ENCODE measurements at places on chromosomes 3 and 15. TPM values are rescaled to one million over a fixed set of nuclear protein-coding genes. Genes with fewer than 3 reads are reported as not detected.

- no peaks in the 10 kb centered on the region for H3K27me3 ChIP-seq
- H3K4me3 ChIP-seq, result no peak overlapping the region
- no peak for DNase-seq
- H3K36me3 ChIP-seq, result no peaks in the 10 kb centered on the region
- no peak overlapping the region for H3K27ac ChIP-seq
Observed at GRCh38 chr3:55436644-55437043, 50.5 kb downstream of the WNT5A start.

GRCh38 chr3:111332488-111333080, 209.4 kb upstream of the CD96 start:
- H3K4me1 ChIP-seq, result peaks cover 10% of the 10 kb centered on the region
- H3K27me3 ChIP-seq, result no peaks in the 10 kb centered on the region
- no peak for DNase-seq
- H3K36me3 ChIP-seq, result no peaks in the 10 kb centered on the region
- H3K4me3 ChIP-seq, result no peak overlapping the region
- H3K27ac ChIP-seq, result no peak overlapping the region

DNA sequence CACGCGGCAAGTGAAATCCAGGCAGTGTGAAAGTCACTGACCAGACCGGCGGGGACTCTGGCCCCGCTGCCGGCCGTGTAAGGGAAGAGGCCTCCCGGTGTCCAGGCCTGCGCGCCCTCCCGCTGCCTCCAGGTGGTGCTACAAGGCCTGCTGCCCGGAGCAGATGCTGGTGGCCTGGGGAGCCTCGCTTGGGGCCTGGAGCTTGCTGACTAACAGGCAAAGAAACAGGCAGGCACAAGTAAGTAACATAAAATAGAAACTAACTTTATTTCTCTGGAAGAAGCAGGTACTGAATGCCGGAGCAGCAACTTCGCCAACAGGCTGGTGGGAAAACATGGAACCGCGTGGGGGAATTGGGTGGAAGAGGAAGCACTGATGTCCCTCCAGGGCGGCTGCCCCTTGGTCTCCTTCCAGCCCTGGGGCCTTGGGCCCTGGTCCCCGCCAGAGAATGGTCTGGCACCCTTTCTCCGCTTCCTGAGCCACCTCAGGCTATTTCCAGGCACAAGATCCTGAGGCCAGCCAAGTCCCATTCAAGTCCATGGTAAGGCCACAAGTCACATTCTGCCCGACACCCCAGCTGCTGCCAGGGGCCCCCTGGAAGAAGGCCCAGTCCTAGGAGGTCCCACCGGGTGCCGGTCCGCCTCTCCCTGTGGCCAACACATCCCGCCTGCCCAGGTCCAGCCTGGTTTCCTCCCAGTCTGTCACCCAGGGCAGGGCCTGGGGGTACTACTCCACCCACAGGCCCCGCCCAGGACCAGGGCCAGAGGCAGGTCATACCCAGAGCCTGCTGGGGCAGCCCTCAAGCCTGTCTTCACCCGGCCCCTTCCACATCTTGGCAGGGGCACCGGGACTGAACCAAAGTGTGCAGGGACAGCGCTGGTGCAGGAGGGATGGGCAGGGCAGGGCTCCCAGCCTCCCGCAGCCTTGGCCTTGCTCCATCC, 45.0 kb downstream of the TNK2 start:
- peaks cover 11% of the 10 kb centered on the region for H3K4me1 ChIP-seq
- peak; percentile 74 for DNase-seq
- no peak overlapping the region for H3K27ac ChIP-seq
- no peaks in the 10 kb centered on the region for H3K27me3 ChIP-seq

GRCh38 chr15:31285772-31286261, 40.8 kb upstream of the KLF13 start:
- no peak overlapping the region for H3K27ac ChIP-seq
- no peaks in the 10 kb centered on the region for H3K27me3 ChIP-seq
- no peak for DNase-seq
- H3K36me3 ChIP-seq, result no peaks in the 10 kb centered on the region
- no peak overlapping the region for H3K4me3 ChIP-seq

DNA sequence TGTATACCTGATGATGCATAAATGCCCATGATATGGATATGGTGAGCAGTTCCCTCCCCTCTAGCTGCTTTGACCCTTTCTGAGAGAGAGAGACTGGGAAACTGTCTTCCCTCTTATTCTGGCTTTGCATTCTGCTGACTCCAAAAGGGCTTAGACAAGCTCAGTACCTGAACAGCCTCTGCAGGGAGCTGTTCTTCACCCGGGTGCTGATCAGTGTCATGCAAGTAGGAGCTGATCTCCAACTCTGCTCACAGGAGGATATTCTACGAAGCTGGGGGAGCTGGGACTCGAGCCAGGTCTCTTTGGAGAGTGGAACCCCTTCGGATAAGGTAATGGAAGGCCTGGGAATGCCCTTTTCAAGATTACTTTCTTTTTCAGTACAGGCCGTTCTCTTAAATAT, 237.1 kb downstream of the RYR3 start:
- no peaks in the 10 kb centered on the region for H3K27me3 ChIP-seq
- DNase-seq, result peak; percentile 36
- H3K4me3 ChIP-seq, result no peak overlapping the region
- no peaks in the 10 kb centered on the region for H3K4me1 ChIP-seq
- H3K36me3 ChIP-seq, result no peaks in the 10 kb centered on the region

- H3K27me3 ChIP-seq, result no peaks in the 10 kb centered on the region
- peaks cover 15% of the 10 kb centered on the region for H3K4me1 ChIP-seq
- no peak overlapping the region for H3K27ac ChIP-seq
- peaks cover 10% of the 10 kb centered on the region for H3K36me3 ChIP-seq
- no peak for DNase-seq
Observed at GRCh38 chr3:48929358-48930035, 10.9 kb downstream of the ARIH2 start.

- H3K27ac ChIP-seq, result no peak overlapping the region
- H3K27me3 ChIP-seq, result peaks cover 5% of the 10 kb centered on the region
- H3K4me1 ChIP-seq, result no peaks in the 10 kb centered on the region
- no peak overlapping the region for H3K4me3 ChIP-seq
- DNase-seq, result no peak
Observed at GRCh38 chr15:57994221-57995049, 71.1 kb downstream of the ALDH1A2 start.

- peak; percentile 54 for DNase-seq
- H3K27me3 ChIP-seq, result no peaks in the 10 kb centered on the region
- H3K4me1 ChIP-seq, result peaks cover 55% of the 10 kb centered on the region
- peak overlapping the region; percentile 92 for H3K27ac ChIP-seq
- no peaks in the 10 kb centered on the region for H3K36me3 ChIP-seq
Observed at GRCh38 chr3:116001151-116001621, 377.9 kb downstream of the GAP43 start.

GRCh38 chr3:159857840-159858239, 130.8 kb upstream of the IL12A start:
- DNase-seq, result no peak
- peaks cover 53% of the 10 kb centered on the region for H3K4me1 ChIP-seq
- no peaks in the 10 kb centered on the region for H3K27me3 ChIP-seq
- H3K27ac ChIP-seq, result no peak overlapping the region

DNA sequence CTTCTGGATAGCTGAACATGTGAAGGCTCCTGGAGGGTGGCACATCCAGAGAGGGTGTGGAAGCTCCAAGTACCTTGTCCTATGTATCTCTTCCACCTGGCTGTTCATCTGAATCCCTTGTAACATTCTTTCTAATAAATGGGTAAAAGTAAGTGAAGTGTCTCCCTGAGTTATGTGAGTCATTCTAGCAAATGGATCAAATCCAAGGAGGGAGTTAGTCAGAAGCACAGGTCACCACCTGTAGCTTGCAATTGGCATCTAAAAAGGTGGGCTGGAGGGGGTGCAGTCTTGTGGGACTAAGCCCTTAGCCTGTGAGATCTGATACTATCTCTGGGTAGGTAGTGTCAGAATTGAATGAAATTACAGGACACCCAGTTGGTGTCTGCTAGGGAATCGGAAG, 71.0 kb downstream of the WWTR1 start:
- H3K36me3 ChIP-seq, result no peaks in the 10 kb centered on the region
- no peak overlapping the region for H3K4me3 ChIP-seq
- H3K27me3 ChIP-seq, result no peaks in the 10 kb centered on the region

GRCh38 chr3:180492047-180492446, 109.9 kb upstream of the TTC14 start:
- no peak overlapping the region for H3K4me3 ChIP-seq
- H3K27me3 ChIP-seq, result no peaks in the 10 kb centered on the region
- peak; percentile 56 for DNase-seq
- no peak overlapping the region for H3K27ac ChIP-seq
- no peaks in the 10 kb centered on the region for H3K36me3 ChIP-seq
- no peaks in the 10 kb centered on the region for H3K4me1 ChIP-seq

DNA sequence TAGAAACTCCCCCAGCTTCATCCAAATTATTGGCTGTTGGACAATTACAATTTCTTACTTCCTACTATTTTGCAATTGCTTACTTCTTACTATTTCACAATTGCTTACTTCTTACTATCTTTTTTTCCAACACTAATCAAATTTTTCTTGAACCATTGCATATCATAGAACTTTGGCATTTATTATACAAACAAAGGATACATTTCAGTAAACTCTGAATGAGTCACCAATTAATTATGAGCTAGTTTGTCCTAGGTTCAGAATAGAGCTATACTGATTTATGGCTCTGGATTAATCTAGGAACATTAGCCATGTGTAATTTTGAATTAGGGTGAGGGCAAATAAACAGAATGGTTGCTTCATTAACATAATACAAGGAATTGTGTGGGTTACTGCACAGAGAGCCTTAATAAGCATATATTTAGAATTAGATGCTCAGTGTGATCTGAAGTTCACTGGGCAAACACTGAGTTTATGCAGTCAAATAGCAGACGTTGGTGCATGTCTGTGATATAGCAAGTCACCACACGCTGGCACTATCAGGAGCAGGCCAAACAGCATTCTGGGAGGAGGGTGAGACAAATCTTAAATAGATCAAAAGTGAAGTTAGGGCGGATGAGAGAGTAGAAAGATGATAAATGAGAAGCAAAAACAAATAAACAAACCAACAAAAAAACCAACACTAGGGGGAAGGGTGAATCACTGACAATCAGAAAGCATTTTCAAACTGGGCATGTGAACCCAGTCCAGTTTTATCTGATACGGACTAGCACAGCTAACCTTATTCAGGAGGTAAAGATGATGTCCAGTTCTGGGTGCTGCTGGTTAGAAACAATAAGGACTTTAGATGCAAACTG, 21.5 kb downstream of the GABRR3 start:
- no peak overlapping the region for H3K4me3 ChIP-seq
- no peaks in the 10 kb centered on the region for H3K36me3 ChIP-seq
- no peaks in the 10 kb centered on the region for H3K27me3 ChIP-seq

- peaks cover 21% of the 10 kb centered on the region for H3K4me1 ChIP-seq
- H3K4me3 ChIP-seq, result no peak overlapping the region
- peak overlapping the region; percentile 47 for H3K27ac ChIP-seq
- H3K27me3 ChIP-seq, result no peaks in the 10 kb centered on the region
Observed at GRCh38 chr3:111917300-111917699, 58.2 kb downstream of the PHLDB2 start.

- no peaks in the 10 kb centered on the region for H3K27me3 ChIP-seq
- H3K27ac ChIP-seq, result no peak overlapping the region
- DNase-seq, result peak; percentile 49
- no peaks in the 10 kb centered on the region for H3K4me1 ChIP-seq
Observed at GRCh38 chr15:87492321-87492720, 764.2 kb downstream of the NTRK3 start.

DNA sequence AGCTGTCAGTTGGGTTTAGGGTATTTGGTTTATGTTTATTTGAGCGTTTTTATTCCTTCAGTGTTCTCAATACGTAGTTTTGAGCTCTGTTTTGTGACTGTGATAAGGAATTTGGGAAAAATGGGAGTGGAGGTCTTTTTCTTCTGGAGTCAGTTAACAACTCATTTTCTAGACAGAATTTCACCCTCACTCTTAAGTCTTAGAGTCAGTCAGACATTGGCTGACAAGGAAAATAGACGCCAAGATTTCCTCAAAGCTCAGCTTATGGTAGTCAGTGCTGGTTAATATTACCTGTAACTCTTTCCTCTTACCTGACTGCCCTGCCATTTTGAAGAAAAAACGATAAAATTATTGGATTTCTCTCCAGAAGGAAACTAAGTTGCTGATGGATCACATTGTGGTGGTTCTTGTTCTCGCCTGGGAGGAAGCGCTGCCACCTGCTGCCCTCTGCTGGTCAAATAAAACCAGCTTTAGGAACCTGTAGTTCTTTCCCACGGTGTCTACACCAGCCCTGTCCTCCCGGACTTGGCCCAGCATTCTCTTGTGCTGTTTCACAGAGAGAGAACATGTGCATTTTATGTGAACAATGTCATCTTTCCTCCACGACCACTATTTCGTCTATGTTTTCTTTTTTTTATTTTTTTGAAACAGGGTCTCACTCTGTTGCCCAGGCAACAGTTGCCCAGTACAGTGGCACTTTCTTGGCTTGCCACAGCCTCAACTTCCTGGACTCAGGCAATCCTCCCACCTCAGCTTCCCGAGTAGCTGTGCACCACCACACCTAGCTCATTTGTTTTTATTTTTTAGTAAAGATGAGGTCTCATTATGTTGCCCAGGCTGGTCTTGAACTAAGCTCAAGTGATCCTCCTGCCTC, 41.4 kb upstream of the UMPS start:
- DNase-seq, result peak; percentile 41
- no peaks in the 10 kb centered on the region for H3K27me3 ChIP-seq
- H3K27ac ChIP-seq, result no peak overlapping the region
- H3K36me3 ChIP-seq, result no peaks in the 10 kb centered on the region
- no peaks in the 10 kb centered on the region for H3K4me1 ChIP-seq

GRCh38 chr3:97863031-97863430, 41.2 kb downstream of the CRYBG3 start:
- no peak overlapping the region for H3K4me3 ChIP-seq
- peaks cover 3% of the 10 kb centered on the region for H3K4me1 ChIP-seq
- H3K27ac ChIP-seq, result no peak overlapping the region
- H3K36me3 ChIP-seq, result no peaks in the 10 kb centered on the region
- peak; percentile 57 for DNase-seq

GRCh38 chr3:4835616-4836043, 143.6 kb upstream of the BHLHE40 start:
- H3K36me3 ChIP-seq, result no peaks in the 10 kb centered on the region
- no peak overlapping the region for H3K27ac ChIP-seq
- peak; percentile 42 for DNase-seq
- no peak overlapping the region for H3K4me3 ChIP-seq
- peaks cover 18% of the 10 kb centered on the region for H3K4me1 ChIP-seq
- no peaks in the 10 kb centered on the region for H3K27me3 ChIP-seq

DNA sequence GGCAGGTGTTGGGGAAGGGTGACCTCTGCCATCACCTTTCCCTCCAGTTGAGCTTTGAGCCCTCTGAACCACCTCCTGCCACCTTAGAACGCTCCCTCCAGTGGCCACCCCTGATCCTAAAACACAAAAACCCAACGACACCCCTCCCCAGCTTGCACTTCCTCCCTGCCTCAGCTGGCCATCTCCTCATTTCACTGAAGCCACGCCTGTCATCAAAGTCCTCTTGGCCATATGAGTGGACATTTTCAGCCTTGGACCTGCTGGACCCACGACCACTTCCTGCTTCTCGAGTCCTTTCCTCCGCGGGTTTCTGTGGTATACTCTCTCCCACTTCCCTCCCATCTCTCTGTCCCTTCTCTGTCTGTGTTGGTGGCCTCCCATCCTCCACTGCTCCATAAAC, 48.5 kb upstream of the NR2C2 start:
- H3K4me3 ChIP-seq, result no peak overlapping the region
- peaks cover 9% of the 10 kb centered on the region for H3K27me3 ChIP-seq
- H3K4me1 ChIP-seq, result no peaks in the 10 kb centered on the region
- no peak overlapping the region for H3K27ac ChIP-seq
- DNase-seq, result no peak

Gene FRMD4B
- total RNA-seq, result 9.2 TPM

Gene MYH15
- 0.59 TPM for total RNA-seq

Gene FSIP1
- total RNA-seq, result 0.84 TPM

Gene AGBL1
- not detected for total RNA-seq

Gene ANKUB1
- not detected for total RNA-seq

Gene CLEC3B
- total RNA-seq, result not detected

Gene SEMA6D
- 1.0 TPM for total RNA-seq

Gene RTP3
- not detected for total RNA-seq

Gene SNTN
- not detected for total RNA-seq

Gene HACL1
- 17.8 TPM for total RNA-seq

Gene COMMD2
- 44.8 TPM for total RNA-seq

Gene SMCO1
- not detected for total RNA-seq
